GM23338 (cell line): ENCODE measurements at places on chromosomes 1 and 21. TPM values are rescaled to one million over a fixed set of nuclear protein-coding genes. Genes with fewer than 3 reads are reported as not detected.

- H3K27me3 ChIP-seq, result peaks cover 3% of the 10 kb centered on the region
- H3K36me3 ChIP-seq, result no peaks in the 10 kb centered on the region
- no peak overlapping the region for H3K4me3 ChIP-seq
- peaks cover 13% of the 10 kb centered on the region for H3K4me1 ChIP-seq
Measured at GRCh38 chr1:23171181-23171755, 2.6 kb upstream of the LUZP1 start.

DNA sequence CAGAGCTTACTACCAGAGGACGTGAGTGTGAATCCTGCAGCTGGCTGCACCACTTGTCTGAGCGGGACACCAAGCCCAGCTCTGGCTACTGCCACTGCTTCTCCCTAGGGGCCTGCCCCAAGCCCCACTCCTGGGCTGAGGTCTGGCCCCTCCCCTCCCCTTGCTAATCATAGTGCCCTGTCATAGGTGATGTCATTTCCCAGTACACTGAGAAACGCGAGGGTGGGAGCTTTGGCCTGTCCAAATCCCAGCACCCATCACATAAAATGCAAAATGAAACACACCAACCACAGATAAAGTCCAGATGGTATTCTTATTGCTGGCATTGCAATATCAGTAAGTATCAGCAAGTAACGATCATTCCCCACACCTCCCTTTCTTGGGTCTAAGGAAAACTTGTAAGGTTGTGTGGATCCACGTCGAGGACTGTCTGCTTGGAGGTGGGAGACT, 77.7 kb downstream of the TOMM20 start:
- no peak overlapping the region for H3K4me3 ChIP-seq
- no peak overlapping the region for H3K27ac ChIP-seq
- no peaks in the 10 kb centered on the region for H3K36me3 ChIP-seq
- no peaks in the 10 kb centered on the region for H3K4me1 ChIP-seq

- no peaks in the 10 kb centered on the region for H3K4me1 ChIP-seq
- no peaks in the 10 kb centered on the region; the same call in 1 of the 2 replicates for H3K36me3 ChIP-seq
- DNase-seq, result peak; percentile 35
- no peaks in the 10 kb centered on the region for H3K27me3 ChIP-seq
Measured at GRCh38 chr1:9400425-9401079, 107.9 kb downstream of the SPSB1 start.

The AADACL3 gene
- total RNA-seq, result 1.5 and 2.1 TPM in 2 replicates

The USF1 gene
- 71.7 and 74.8 TPM in 2 replicates for total RNA-seq

The GJC2 gene
- 0.58 and 1.2 TPM in 2 replicates for total RNA-seq

The TNFRSF18 gene
- total RNA-seq, result 0.58 and 1.5 TPM in 2 replicates
